ENCODE measurements at places on chromosomes 5 and 9.

DNA sequence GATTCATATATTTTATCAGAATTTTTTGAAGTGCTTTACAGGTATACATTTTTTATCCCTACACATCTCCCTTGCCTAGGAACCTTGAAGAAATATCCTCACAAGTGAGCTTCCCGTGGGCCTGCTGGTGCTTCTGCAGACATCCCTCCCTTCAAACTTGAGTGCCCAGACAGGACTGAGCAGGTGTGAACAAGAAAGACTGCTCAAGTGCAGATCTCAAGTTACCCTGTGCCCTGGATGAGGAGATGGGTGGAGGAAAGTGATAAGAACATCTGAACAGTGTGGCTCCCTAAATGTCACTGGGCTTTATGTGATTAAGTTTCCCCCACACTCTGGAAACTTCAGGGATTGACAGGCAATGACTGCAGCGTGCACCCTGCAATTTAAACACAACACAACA is 209.8 kb downstream of the TLE1 start:
- no peak for DNase-seq

GRCh38 chr5:141695627-141696215 is 13.7 kb upstream of the ARAP3 start:
- no peak for DNase-seq

- DNase-seq = no peak
These were observed 455 bp upstream of the SMIM3 start for GRCh38 chr5:150778088-150778516.

DNA sequence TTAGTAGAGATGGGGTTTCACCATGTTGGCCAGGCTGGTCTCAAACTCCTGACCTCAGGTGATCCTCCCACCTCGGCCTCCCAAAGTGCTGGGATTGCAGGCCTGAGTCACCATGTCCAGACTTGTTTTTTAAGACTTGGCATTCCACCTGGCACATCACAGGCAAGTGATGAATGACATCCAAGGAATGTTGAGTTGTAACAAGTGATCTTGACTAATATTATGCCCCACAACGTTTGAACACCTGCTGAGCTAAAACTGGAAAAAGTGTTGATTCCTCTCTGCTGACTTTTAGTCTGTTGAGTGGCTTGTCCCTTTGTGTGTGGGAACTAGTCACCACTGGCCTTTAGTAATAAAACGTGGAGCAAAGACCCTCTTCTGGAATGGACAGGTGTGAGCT is 54.6 kb downstream of the SUB1 start:
- DNase-seq = no peak

GRCh38 chr9:113205432-113205831 is 15.6 kb downstream of the FKBP15 start:
- DNase-seq = no peak

DNA sequence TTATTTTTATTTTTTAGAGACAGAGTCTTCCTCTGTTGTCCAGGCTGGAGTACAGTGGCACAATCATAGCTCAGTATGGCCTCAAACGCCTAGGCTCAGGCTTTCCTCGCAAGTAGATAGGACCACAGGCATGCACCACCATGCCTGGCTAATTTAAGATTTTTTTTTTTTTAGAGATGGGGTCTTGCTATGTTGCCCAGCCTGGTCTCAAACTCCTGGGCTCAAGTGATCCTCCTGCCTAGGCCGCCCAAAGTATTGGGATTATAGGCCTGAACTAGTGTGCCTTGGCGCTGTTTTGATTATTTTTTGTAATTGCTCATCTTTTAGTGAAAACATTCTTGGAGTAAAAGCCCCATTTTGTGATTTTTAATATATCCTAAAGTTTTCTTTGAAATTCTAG is 5.4 kb downstream of the YTHDC2 start:
- DNase-seq = no peak

DNA sequence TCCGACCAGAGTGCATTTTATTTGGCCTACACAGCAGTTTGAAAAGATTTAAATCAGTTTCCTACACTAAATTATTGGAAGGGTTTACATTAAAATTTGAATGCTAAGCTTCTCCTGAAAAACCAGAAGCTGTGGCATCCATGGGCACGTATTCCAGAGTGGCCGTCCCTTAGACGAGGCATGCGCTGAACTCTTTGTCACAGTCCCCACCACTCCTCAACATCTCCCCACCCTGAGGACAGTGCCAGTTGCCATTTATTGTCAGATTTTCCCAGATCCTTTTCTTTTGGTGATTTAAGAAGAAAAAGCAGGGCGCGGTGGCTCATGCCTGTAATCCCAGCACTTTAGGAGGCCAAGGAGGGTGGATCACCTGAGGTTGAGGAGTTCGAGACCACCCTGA is 39.9 kb upstream of the UNC5A start:
- no peak for DNase-seq

GRCh38 chr9:3490957-3491356 is 34.8 kb downstream of the RFX3 start:
- DNase-seq = no peak

- no peak for DNase-seq
These were observed 453.3 kb downstream of the BNC2 start for GRCh38 chr9:16417161-16417560.

DNA sequence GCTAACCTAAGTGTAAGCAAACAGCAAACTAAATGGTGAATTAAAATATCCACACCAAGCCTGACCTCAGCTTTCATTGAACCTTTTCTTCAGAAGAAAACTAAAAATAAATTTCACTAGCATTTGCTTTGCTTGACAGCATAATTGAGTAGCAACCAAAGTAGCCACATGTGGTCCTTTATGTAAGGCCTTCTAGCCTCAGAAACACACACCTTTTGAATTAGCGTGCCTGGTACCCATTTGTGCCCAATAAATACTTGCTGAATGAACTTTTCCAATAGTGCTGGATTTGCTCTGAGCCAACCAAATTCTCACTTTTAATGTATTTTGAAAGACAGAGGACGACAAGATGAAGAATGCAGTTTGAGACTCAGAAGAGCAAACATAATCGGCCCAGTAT is 2.1 kb upstream of the NIPBL start:
- no peak for DNase-seq
